Right lobe of liver (tissue), 6 donors: ENCODE measurements at places on chromosomes 11 and 22.

- DNase-seq = no peak
Observed at GRCh38 chr11:73498343-73498742, 99.6 kb downstream of the FAM168A start.

DNA sequence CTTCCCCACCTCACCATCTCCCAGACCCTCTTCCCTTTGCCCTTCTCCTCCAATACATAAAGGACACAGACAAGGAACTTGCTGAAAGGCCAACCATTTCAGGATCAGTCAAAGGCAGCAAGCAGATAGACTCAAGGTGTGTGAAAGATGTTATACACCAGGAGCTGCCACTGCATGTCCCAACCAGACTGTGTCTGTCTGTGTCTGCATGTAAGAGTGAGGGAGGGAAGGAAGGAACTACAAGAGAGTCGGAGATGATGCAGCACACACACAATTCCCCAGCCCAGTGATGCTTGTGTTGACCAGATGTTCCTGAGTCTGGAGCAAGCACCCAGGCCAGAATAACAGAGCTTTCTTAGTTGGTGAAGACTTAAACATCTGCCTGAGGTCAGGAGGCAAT lies 58.2 kb downstream of the TIMP3 start:
- no peak for DNase-seq

- DNase-seq = no peak
Observed at GRCh38 chr22:36227806-36228205, 11.5 kb downstream of the APOL2 start.

GRCh38 chr22:49796596-49797270 lies 30.9 kb downstream of the BRD1 start:
- DNase-seq = no peak

- DNase-seq = no peak
Observed at GRCh38 chr22:29641700-29642330, 38.4 kb downstream of the NF2 start.

GRCh38 chr11:18071098-18071705 lies 25.1 kb upstream of the TPH1 start:
- DNase-seq = no peak
